Type B pancreatic cell (in vitro differentiated cells): ENCODE measurements at places on chromosomes 4 and X. TPM values are rescaled to one million over a fixed set of nuclear protein-coding genes. Genes with fewer than 3 reads are reported as not detected.

DNA sequence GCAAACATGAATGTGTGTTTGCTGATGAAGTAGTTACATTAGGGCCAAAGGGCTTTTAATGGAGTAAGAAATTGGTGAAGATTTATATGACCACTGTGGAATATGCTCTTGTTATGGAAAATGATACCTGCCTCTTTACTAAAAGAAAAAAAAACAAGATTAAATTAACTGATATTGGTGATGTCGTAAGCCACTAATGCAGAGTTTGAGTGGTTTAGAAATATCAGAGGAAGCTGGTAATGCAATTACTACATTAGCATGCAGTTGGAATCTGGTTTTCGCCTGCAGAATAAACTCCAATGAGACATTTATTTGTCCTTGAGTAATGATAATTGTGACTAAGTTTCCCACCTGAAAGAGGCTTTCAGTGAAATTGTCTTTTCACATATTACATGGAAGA lies 597.9 kb downstream of the GALNTL6 start:
- DNase-seq = no peak
- no peaks in the 10 kb centered on the region for H3K27me3 ChIP-seq
- peaks cover 8% of the 10 kb centered on the region for H3K4me1 ChIP-seq
- no peak overlapping the region for H3K4me3 ChIP-seq

GRCh38 chr4:82394896-82395295 lies 21.1 kb upstream of the HNRNPD start:
- no peaks in the 10 kb centered on the region for H3K27me3 ChIP-seq
- no peak for DNase-seq
- H3K36me3 ChIP-seq = no peaks in the 10 kb centered on the region
- no peak overlapping the region for H3K4me3 ChIP-seq

DNA sequence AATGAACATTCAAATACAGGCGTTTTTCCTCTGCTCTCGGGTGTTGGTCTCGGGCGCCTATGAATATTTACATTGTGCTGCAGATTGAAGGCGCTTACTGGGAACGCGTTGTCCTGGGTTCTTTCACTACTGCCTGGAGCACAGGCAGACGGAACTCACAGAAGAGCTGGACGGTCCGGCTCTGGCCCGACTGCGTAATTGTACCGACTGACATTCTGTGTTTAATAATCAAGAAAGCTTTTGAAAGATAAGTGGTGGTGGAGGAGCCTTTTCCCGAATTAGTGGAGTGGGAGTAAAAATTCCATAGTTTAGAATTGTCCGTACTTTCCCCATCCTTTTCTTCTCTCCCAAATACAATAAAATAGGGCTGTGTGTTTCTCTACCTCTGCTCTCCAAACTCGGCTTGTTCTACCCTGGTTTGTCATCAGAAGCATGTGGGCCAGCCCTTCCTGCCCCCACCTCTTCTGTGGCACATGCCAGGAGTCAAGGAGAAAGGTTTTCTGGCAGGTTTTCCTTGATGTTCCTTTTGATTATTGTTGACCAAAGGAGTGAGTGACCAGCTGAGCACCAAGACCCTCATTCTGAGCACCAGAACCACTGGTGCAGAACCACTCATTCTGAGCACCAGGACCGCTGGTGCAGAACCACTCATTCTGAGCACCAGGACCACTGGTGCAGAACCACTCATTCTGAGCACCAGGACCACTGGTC lies 2.3 kb downstream of the FHDC1 start:
- H3K27me3 ChIP-seq = peaks cover 51% of the 10 kb centered on the region
- peaks cover 22% of the 10 kb centered on the region for H3K4me1 ChIP-seq
- H3K36me3 ChIP-seq = peaks cover 3% of the 10 kb centered on the region
- H3K4me3 ChIP-seq = peak overlapping the region; percentile 91
- peak overlapping the region; percentile 74 for H3K27ac ChIP-seq

Gene SPATA4
- 0.33 and 0.75 TPM in 2 replicates for total RNA-seq

GRCh38 chrX:19832191-19832965 lies 55.0 kb downstream of the SH3KBP1 start:
- H3K4me3 ChIP-seq = no peak overlapping the region
- H3K36me3 ChIP-seq = no peaks in the 10 kb centered on the region
- no peak for DNase-seq
- H3K27ac ChIP-seq = no peak overlapping the region

- no peak for DNase-seq
- H3K36me3 ChIP-seq = no peaks in the 10 kb centered on the region
- H3K4me1 ChIP-seq = no peaks in the 10 kb centered on the region
- no peaks in the 10 kb centered on the region for H3K27me3 ChIP-seq
- H3K4me3 ChIP-seq = no peak overlapping the region
- no peak overlapping the region for H3K27ac ChIP-seq
Observed at GRCh38 chr4:133594390-133595207, 445.5 kb downstream of the PCDH10 start.

DNA sequence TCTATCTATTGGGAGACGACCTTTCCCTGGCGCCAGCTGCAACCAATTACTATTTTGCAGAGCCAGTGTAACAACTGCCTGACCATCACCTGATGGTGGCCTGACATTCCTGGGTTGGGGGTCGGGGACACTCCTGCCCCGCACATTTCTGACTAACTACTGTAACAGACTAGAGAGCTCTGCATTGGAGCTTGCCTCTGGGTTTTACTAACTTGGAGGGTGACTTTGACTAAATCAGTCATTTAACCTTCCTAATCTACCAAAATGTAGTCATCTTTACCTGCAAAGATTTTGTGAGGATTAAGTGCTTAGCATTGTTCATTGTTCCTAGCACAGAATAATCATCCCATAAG lies 37.5 kb upstream of the ABCG2 start:
- no peaks in the 10 kb centered on the region for H3K36me3 ChIP-seq
- DNase-seq = no peak
- H3K4me3 ChIP-seq = no peak overlapping the region
- H3K4me1 ChIP-seq = peaks cover 16% of the 10 kb centered on the region
- no peaks in the 10 kb centered on the region for H3K27me3 ChIP-seq

Gene PAGE2B
- not detected in 2 replicates for total RNA-seq

Gene EPGN
- 2.4 and 16.6 TPM in 2 replicates for total RNA-seq

- H3K27ac ChIP-seq = no peak overlapping the region
- H3K27me3 ChIP-seq = no peaks in the 10 kb centered on the region
- H3K36me3 ChIP-seq = no peaks in the 10 kb centered on the region
- DNase-seq = no peak
Observed at GRCh38 chrX:18640686-18641085, 31.2 kb downstream of the RS1 start.

DNA sequence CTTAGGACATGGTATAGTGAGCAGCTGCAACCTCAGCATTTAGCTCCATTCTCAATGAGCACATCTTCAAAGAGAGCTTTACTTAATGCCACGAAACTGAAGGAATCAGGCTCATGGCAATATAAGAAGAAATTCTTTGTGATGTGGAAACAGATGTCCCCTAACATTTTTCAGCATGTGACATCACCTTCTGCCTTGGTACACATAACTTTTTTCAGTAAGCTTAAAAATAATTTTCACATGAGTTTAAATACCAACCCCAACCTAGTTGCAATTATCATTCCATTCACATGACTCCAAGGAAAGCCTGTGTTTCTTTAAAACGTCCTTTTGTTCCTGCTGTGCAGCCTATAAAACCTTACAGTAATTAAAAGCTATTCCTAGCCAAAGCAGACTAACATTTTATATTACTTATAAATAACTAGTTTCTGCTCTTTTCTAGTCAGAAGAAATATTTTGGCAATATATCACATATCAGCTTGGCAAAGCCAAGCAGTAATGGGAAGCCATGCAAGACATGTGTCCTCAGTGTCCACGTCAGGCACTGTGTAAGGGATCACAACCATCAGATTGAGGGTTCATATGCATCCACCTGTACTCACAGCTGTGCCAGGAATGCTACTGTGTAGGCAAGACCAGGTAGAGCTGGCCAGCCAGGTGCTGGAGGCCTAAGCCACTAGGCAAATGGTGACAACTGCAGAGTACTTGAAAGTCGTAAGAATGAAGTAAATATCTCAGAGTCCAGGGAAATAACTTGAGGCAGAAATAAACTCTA lies 466.6 kb downstream of the INPP4B start:
- no peak for DNase-seq
- peak overlapping the region; percentile 82 for H3K27ac ChIP-seq
- no peaks in the 10 kb centered on the region for H3K36me3 ChIP-seq
- no peaks in the 10 kb centered on the region for H3K27me3 ChIP-seq
- H3K4me3 ChIP-seq = peak overlapping the region; percentile 33

Gene GAGE12E
- not detected in 2 replicates for total RNA-seq

DNA sequence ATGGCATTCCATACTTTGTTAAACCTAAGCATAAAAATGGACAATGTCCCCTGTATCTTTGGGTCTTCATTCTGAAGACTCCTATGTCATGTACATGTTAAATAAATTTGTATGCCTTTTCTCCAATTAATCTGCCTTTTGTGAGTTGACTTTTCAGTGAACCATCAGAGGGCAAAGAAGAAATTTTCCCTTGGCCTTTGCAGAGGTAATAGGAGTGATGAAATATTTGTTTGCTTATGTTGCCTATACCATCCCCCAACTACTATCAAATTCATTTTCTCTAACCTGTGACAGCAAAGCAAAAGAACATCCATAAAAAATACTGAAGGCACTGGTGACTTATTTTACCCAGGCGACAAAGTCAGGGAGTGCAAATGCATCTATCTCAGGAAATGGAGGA lies 18.2 kb downstream of the NAAA start:
- H3K36me3 ChIP-seq = peaks cover 9% of the 10 kb centered on the region
- H3K4me1 ChIP-seq = no peaks in the 10 kb centered on the region
- H3K27me3 ChIP-seq = no peaks in the 10 kb centered on the region
- DNase-seq = no peak

Gene MUC7
- not detected in 2 replicates for total RNA-seq

GRCh38 chrX:112997991-112998390 lies 157.4 kb upstream of the AMOT start:
- H3K27me3 ChIP-seq = no peaks in the 10 kb centered on the region
- no peak overlapping the region for H3K4me3 ChIP-seq
- DNase-seq = no peak
- H3K4me1 ChIP-seq = no peaks in the 10 kb centered on the region
- no peaks in the 10 kb centered on the region for H3K36me3 ChIP-seq

DNA sequence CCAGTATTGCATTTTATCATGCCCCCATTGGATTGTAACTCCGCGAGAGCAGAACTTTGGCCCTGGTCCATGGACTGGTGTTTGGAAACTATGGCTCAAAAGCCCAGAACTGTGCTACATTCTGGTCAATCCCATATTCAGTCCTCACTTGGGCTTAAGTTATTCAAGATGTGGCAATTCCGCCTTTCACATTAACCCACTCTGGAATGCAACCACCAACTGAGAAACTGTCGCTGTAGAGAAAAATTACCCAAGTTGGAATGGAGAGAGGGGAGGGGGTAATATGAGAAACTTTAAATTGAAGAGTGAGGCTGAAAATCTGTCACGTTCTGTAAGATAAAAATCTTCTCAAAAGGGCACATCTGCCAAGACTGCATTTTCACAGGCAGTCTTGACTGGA lies 189.6 kb upstream of the NHS start:
- no peaks in the 10 kb centered on the region for H3K27me3 ChIP-seq
- H3K36me3 ChIP-seq = no peaks in the 10 kb centered on the region
- H3K4me1 ChIP-seq = peaks cover 33% of the 10 kb centered on the region
- H3K27ac ChIP-seq = no peak overlapping the region
- no peak for DNase-seq

DNA sequence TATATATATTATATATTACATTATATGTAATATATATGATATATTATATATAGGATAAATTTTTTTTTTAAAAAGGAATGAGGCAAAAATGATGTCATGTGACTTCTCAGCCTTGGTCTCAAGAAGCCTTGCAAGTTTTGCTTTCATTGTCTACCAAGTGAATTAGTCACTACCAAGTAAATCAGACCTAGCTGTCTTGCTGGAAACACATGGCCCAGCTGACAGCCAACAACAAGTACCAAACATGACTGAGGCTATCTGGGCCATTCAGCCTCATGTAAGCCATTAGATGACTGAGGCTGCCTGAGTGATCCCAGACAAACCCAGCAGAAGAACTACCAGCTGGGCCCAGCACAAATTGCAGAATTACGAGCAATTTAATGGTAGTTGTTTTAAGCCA lies 44.9 kb downstream of the HAND2 start:
- H3K4me3 ChIP-seq = no peak overlapping the region
- no peaks in the 10 kb centered on the region for H3K27me3 ChIP-seq
- no peak overlapping the region for H3K27ac ChIP-seq
- H3K36me3 ChIP-seq = no peaks in the 10 kb centered on the region
- DNase-seq = no peak
- no peaks in the 10 kb centered on the region for H3K4me1 ChIP-seq

DNA sequence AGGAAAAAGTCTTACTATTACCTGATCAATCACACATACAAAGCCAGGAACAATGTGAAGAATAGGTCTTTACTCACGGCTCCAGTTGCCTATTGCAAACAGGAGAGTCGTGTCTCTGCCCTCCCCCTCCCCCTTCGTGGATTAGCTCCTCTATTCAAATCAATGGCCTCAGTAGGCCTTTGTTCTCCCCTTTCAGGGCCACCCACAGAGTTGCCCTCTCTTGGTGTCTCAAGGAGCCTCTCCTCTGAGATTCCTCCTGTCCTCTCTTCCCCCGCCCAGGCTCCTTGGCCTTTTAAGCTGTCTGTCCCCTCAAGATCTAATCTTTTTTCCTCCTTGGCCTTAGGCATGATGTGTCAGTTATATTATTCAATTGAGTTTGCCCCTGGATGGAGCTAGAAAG lies 107.2 kb upstream of the NALF2 start:
- no peak overlapping the region for H3K4me3 ChIP-seq
- H3K36me3 ChIP-seq = no peaks in the 10 kb centered on the region
- H3K27ac ChIP-seq = no peak overlapping the region
- peaks cover 4% of the 10 kb centered on the region for H3K4me1 ChIP-seq
- H3K27me3 ChIP-seq = peaks cover 5% of the 10 kb centered on the region

- H3K4me3 ChIP-seq = no peak overlapping the region
- no peaks in the 10 kb centered on the region for H3K27me3 ChIP-seq
- DNase-seq = no peak
Observed at GRCh38 chrX:23981711-23982110, 45.3 kb downstream of the KLHL15 start.

Gene ASB11
- total RNA-seq = 0.14 TPM in 1 of 2 replicates, not detected in the other

Gene EVC2
- total RNA-seq = 3.5 and 4.5 TPM in 2 replicates

GRCh38 chrX:119516157-119516702 lies 48.0 kb downstream of the SLC25A5 start:
- no peak overlapping the region for H3K27ac ChIP-seq
- DNase-seq = no peak
- no peak overlapping the region for H3K4me3 ChIP-seq

Gene CCDC158
- not detected in 2 replicates for total RNA-seq

Gene GRIA3
- 9.2 and 12.4 TPM in 2 replicates for total RNA-seq

Gene FRG2
- total RNA-seq = not detected in 2 replicates

DNA sequence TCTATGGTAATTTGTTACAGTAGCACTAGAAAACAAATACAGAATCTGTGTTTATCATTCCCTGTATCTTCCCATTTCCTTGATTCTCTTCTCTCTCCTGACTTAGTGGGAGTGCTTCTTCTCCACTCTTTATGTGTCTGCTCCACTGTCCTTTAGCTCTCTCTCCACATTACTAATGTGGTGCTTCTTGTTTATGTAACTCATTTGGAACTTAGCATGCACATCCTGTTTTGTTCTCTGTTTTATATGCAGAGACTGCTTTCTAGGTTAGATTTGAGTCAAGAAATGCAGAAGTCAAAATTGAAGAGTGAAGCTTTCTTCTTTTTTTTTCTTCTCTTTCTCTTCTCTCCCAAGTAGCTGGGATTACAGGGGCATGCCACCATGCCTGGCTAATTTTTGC lies 25.9 kb downstream of the ADH1A start:
- H3K36me3 ChIP-seq = peaks cover 10% of the 10 kb centered on the region
- H3K4me1 ChIP-seq = no peaks in the 10 kb centered on the region
- no peak overlapping the region for H3K27ac ChIP-seq

GRCh38 chr4:40046311-40046980 lies 10.2 kb upstream of the N4BP2 start:
- no peaks in the 10 kb centered on the region for H3K36me3 ChIP-seq
- H3K27ac ChIP-seq = peak overlapping the region; percentile 76
- no peak for DNase-seq
